Occipital lobe (tissue), 3 donors: ENCODE measurements at places on chromosomes 12 and 14. TPM values are rescaled to one million over a fixed set of nuclear protein-coding genes. Genes with fewer than 3 reads are reported as not detected.

The LRRC10 gene
- not detected for total RNA-seq

- no peak for DNase-seq
These were observed 31.7 kb downstream of the UNC79 start for GRCh38 chr14:93462479-93462878.

The COX8C gene
- total RNA-seq: not detected

The PIWIL1 gene
- not detected for total RNA-seq

GRCh38 chr14:102049258-102050025 is 37.4 kb downstream of the HSP90AA1 start:
- DNase-seq: peak; percentile 56
